ENCODE measurements at places on chromosomes 2 and 18.

DNA sequence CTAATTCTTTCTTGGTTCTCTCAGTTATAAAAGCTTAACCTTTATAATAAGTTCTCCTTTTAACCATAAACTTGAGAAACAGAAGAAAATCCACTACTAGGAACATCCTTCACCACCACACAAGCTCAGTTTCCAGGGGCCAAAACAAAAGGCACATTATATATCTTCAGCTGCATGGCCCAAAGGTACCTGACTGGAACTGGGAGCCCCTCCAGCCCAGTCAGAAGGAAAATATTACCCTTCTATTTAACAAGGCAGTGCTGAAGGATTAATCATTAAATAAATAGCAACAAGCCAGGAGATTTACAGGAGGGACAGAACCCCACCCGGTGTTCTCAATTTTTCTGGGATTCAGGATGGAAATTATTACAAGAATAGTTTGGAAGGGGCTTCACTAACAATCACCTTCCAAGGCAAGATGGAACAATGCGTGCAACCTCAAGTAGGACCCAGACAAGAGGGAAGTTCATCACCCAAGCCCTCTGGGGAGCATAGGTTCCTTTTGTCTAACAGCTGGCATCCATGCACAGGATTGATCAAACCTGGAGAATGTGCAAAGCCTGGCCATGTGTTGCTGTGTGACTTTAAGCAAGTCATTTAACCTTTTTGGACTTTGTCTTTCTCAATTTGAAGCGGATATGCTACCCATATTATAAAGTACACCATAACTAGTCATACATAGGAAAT, 159.6 kb upstream of the SETBP1 start:
- no peak for DNase-seq

DNA sequence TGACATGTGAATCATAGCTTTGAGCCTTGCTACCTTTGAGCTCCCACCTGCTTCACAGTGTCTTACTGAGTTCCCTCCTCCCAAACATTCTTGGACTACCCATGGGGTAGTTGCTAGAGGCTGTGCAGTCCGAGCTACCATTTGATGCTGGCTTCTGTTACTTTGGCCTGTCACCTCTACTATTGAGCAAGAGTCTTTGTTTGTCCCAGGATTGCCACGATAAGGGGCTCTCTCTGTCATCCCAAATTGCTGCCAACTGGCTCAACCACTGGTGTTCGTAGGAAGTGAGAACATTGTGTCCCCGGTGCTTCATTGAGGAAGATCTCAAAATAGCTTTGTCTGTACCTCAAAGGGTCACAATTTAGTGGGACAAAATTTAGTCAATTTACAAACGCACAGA, 59.1 kb upstream of the PAX8 start:
- DNase-seq: no peak

DNA sequence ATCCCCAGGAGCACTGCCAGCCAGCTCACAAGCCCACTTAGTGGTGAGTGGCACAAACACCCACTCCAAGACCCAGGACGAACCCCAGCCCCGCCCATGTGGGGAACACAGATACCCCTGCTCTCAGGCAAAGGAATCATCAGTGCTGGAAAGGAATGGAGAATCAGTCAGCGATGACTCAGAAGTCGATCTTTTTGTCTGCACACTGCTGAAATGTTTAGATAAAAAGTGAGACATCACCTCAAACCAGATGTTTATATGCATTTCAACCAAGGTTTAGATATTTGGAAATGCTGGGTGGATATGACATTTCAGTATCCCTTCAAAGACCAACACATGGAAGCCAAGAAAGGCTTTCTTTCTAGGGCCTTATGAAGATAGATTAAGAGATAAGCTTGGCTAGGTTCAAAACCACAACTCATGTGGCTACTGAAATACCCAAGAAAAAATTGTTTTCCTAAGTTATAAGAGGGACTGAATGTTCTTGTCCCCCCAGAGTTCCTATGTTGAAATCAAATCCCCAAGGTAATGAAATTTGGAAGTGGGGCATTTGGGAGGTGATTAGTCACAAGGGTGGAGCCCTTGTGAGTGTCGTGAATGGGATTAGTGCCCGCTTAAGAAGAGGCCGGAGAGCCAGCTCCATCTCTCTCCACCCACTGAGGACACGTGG, 43.7 kb downstream of the POU3F3 start:
- no peak for DNase-seq

GRCh38 chr18:63046375-63046774, 273.2 kb downstream of the BCL2 start:
- no peak for DNase-seq

DNA sequence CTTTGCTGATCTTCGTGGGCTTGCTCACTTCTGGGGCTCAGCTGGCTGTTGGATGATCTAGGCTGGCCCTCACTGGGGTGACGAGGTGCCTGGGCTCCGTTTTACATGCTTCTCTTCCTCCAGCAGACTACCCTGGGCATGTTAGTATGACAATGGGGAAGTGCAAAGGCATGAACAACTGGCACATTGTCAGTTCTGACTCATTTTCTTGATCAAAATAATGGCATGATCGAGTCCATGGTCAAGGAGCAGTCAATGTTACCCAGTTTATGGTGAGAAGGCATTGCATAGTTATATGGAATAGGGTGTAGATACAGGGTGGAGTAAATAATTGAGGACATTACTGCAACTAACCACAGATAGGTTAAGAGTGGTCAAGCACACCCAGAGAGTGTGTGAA, 10.0 kb upstream of the UPP2 start:
- no peak for DNase-seq

GRCh38 chr2:47907039-47907781, 912 bp upstream of the FBXO11 start:
- DNase-seq: no peak

DNA sequence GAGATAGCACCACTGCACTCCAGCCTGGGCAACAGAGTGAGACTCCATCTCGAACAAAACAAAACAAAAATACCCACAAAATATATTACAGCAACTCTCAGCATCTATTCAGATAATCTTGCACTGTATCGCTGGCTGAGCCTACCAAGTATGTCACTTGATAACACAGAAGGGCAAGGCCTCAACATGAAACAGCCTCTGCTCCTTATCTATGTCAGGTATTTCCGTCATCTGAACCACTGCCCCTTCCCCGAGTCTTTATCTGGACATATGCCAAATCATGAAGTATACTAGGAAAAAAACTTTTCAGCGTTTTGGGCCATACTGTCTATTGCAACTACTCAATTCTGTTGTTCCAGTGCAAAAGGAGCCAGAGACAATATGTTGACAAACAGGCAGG, 17.7 kb downstream of the PDIA6 start:
- no peak for DNase-seq

- DNase-seq: no peak
Observed at GRCh38 chr2:176211110-176211509, 22.6 kb downstream of the HOXD1 start.

DNA sequence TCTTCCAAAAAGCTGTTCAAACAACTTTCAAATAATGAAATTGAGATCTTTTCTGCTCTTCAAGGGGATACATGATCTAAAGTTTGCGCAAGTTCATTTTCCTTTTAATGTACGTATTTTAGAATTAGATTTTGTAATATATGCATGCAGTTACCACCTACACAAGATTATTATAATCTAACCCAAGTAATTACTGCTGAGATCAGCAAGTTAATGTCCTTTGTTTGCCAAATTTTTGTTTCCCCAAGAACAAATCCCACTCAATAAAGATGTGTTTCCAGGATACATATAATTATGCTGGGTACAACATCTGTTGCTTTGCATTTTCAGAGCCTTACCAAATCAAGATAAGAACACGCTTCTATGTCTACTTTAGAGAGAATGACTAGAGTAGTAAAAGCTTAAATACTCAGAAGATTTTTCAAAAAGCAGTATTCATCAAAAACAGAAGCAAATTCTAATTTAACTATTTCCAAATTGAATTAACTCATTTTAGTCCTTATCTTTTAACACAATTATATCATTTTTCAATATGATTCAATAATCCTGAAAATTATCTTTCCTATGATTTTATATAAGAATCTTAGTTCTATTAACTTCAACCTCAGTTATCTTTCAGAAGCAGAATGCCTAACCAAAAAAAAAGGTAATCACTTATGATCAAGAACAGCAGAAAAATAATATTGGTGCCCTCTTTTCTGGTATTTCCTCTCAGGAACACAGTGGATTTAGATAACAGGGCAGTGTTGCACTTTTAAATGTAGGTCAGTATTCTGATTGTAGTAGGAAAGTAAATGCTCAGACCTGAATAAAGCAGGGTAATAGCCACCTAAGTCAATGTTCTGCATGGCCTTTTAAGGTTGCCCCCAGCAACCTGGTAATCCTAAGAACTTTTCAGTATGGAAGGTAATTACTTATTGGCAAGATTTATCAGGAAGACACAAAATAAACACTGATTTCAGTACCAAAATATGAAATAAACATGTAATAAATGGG, 28.0 kb downstream of the CERKL start:
- no peak for DNase-seq

- peak; percentile 38 for DNase-seq
Observed at GRCh38 chr2:128765811-128766210, 447.1 kb upstream of the HS6ST1 start.

GRCh38 chr18:72155327-72155726, 388.8 kb downstream of the CBLN2 start:
- no peak for DNase-seq

- no peak for DNase-seq
Observed at GRCh38 chr2:132268977-132269523, 107.3 kb upstream of the ANKRD30BL start.

GRCh38 chr2:183250061-183250460, 125.8 kb downstream of the NUP35 start:
- no peak for DNase-seq

- DNase-seq: no peak
Observed at GRCh38 chr2:212173756-212174510, 364.7 kb downstream of the ERBB4 start.

DNA sequence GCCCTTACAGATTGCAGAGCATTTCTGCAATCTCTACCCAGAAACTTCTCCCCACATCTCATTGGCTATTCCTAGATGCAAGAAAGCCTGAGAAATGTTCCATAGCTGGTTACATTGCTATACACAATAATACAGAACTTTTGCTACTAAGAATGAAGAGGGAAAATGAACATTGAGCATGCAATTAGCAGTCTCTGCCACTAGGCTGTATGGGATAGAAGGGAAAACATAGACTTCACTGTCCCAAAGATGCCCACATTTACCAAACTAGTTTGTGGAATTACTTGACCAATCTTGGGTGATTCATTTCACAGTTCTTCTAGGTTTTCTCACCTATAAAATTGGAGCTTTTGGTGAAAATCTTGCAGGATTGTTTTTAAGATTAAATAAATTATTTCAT, 265.7 kb upstream of the NT5C1B start:
- DNase-seq: no peak

DNA sequence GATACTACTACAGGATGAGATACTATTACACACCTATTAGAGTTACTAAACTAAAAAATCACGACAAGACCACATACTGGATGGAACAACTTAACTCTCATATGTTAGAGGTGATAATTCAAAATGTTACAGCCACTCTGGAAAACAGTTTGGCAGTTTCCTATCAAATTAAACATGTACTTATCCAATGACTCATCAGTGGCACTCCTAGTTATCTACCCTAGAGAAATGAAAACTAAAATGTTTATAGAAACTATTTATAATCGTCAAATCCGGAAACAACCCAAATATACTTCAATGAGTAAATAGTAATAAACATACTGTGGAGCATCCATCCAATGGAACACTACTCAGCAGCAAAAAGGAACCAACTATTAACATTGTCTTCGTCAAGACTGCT, 137.0 kb upstream of the RBBP8 start:
- no peak for DNase-seq

DNA sequence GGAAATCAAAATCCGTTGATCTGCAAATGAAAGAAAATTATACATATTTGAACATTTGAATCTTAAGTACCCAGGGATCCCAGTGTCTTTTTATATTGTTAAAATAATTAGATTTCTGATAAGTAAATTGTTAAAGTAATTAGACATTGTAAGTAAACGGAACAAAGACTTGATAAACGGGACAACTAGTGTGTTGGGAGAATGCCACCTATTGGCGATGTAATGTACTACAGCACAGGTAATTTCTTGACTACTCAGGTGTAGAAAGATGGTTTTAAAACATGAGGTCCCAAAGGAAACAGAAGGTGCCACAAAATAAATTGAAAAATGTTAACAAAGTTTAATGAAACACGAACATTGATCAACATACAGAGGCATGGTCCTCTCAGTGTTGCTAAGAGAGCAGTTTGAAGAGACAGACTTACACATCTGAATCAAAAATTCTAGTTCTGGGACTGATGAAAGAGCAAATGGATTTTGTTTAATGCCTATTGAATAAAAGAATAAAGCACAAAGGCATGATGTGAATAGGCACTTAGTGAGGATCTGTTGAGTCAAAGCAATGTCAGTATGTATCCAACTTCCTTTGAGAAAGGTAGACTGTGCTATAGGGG, 103.4 kb upstream of the RASGRP3 start:
- DNase-seq: no peak

- peak; percentile 38 for DNase-seq
Observed at GRCh38 chr18:37483221-37483971, 82.2 kb downstream of the CELF4 start.

- no peak for DNase-seq
Observed at GRCh38 chr2:199456383-199457146, 1.2 kb downstream of the SATB2 start.

- DNase-seq: no peak
Observed at GRCh38 chr2:29014811-29015421, 33.8 kb downstream of the TOGARAM2 start.

GRCh38 chr18:74625157-74625556, 27.5 kb downstream of the ZNF407 start:
- no peak for DNase-seq

- DNase-seq: no peak
Observed at GRCh38 chr2:26169226-26169625, 3.7 kb upstream of the GAREM2 start.

- DNase-seq: no peak
Observed at GRCh38 chr2:197157879-197158537, 152.6 kb downstream of the ANKRD44 start.

GRCh38 chr2:106734165-106734564, 151.8 kb downstream of the ST6GAL2 start:
- no peak for DNase-seq

- no peak for DNase-seq
Observed at GRCh38 chr2:168424112-168424951, 31.7 kb upstream of the CERS6 start.

DNA sequence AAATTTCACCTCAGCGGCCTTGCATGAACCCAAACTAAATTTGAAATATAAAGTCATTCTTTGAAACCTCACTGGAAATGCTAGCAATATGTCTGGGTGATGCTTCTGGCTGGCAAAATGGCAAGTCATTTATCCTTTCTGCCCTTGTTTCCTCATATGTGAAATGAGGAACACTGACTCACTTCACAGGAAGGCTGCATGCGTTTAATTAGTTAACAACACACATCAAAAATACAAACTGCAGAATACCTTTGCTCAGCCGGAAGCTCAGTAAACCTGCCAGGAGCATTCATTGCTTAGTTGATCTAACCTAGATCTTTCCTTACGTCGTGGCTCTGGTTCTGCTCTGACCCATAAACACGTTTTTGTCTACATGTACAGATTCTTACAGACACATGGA, 214.2 kb upstream of the ACVR2A start:
- no peak for DNase-seq

- no peak for DNase-seq
Observed at GRCh38 chr2:119264781-119265692, 41.4 kb downstream of the STEAP3 start.

- DNase-seq: no peak
Observed at GRCh38 chr2:65762068-65762467, 329.7 kb upstream of the SPRED2 start.

All from femur (tissue), 1 donor.